Mucosa of descending colon (tissue), 3 donors: ENCODE measurements at places on chromosomes 4 and X. TPM values are rescaled to one million over a fixed set of nuclear protein-coding genes. Genes with fewer than 3 reads are reported as not detected.
A peak's percentile ranks its signal among the peaks of the same experiment; 100 is the strongest.

DNA sequence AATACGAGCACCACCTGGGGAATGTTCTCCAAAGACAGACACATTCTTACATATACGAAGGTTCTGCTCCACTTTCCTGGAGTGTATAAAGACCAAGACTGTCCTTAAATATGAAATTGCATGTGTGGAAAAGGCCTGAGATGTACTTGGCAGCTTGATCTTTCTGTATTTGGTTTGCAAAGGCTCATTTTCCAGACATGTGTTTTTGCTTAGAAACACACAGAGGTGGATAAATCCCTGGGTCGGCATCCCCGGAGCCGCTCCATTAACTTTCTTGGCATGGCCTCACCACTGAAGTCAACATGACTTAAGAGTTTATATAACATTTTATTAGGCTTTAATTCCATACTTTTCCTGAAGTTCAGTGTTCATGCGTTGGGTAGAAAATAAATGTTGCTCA, 239.4 kb downstream of the LDB2 start:
- no peak for DNase-seq

DNA sequence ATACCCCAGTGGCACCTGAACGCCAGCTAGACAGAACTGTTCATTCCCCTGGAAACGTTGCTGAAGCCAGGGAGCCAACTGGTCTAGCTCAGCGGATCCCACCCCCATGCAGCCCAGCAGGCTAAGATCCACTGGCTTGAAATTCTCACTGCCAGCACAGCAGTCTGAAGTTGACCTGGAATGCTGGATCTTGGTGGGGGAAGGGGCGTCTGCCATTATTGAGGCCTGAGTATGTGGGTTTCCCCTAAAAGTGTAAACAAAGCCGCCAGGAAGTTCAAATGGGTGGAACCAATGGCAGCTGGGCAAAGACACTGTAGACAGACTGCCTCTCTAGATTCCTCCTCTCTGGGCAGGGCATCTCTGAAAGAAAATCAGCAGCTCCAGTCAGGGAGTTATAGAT, 213.0 kb downstream of the NKX6-1 start:
- no peak for DNase-seq

DNA sequence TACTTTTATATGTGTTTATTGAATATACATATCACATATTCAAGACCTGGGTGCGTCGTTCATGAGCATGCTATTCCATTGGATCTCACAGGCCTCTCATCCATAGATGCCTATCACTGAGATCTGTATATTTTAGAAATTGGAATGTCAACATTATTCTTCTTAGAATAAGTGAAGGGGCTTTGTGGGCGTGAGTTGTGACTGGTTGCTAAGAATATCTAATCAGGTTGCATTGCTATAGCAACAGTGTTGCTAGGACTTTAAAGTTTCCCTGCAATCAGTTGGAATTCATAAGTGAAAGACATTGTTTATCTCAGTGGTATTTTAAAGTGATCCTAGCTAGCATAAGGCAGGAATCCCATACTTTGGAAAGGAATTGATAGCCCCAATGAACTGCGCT, 36.7 kb upstream of the ANK2 start:
- no peak for DNase-seq

DNA sequence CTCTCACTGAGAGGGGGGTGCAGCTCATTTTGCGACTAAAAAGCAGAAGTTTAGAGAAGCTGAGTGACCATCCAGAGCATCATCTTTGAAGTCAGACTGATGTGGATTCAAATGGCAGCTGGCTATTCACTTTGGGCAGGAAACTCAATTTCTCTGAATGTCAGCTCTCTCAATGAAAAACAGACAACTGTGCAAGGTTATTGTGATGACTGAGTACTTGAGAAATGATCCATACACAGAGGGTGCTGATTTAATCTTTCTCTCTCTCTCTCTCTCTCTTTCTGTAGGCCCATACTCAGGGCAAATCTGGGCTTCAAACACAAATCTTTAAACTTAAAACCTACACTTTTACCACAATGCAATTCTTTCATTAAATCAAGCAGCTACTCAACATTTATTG, 185.8 kb upstream of the SLIT2 start:
- DNase-seq = no peak

The PROM1 gene
- total RNA-seq = 69.6 TPM

DNA sequence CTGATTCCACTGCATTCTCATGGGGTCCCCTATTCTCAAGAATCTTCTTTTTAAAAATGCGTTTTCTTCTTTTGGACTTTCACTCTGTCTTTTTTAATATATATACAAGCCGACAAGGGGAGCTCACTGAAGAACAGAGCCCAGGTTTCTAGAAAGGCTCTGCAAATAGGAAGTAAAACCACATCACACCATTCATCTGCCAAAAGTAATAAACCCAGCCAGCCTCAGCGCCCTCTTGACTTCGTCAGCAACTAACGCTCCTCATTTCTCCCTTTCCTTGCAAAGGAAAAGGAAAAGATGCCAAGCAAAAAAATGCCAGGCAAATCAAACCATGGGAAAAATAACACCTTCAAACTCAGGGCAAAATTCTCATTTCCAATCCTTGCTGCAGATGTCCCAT, 136.4 kb downstream of the HHIP start:
- DNase-seq = no peak

The GLUD2 gene
- total RNA-seq = 0.24 TPM

The GAGE2A gene
- total RNA-seq = not detected

DNA sequence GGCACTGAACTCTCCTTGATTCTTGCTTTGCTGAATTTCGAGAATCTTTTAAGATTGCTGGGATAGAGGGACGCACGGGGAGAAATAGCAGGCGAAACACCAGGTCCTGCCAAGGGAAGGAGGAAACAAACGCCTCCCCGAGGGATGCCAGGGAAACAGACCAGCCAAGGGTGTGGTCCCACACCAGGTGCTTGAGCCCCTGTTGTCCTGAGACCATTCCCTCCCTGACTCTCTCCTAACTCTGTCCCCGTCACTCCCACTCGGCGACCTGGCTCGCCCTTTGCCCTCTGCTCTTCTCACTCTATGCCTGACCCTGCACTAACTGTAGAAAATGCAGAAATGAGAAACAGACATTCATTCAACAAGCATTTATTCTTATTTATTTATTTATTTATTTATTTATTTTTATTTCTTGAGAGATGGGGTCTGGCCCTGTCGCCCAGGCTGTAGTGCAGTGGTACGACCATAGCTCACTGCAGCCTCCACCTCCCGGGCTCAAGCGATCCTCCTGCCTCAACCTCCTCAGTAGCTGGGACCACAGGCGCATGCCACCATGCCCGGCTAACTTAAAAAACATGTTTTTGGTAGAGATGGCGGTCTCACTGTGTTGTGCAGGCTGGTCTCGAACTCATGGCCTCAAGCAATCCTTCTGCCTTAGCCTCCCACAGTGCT, 16.2 kb downstream of the CTAG1B start:
- DNase-seq = no peak

- DNase-seq = no peak
Measured at GRCh38 chrX:1558761-1559468, 21.9 kb upstream of the P2RY8 start.

- DNase-seq = no peak
Measured at GRCh38 chrX:39969099-39969818, 128.5 kb downstream of the BCOR start.

DNA sequence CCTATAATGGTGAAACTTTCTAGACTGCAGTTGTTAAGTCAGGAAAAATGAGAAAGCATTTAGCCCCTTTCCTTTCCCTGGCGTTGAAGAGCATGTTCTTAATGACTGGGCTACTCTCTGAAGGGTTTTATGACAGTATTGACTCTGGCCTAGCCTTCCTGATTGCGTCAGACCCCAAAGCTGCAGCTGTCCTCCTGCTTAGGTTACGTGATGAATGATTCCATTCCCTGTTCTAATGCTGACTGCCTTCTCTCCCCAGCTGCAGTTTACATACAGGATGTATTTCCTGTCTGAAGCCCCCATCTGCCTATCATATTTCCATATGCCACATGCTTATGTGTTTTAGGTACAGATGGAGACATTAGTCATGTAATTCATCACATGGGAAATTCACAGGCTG, 105.8 kb upstream of the EGFL6 start:
- peak; percentile 46 for DNase-seq

GRCh38 chrX:925652-926061, 286.8 kb downstream of the CRLF2 start:
- no peak for DNase-seq

The PNMA3 gene
- total RNA-seq = 0.17 TPM

DNA sequence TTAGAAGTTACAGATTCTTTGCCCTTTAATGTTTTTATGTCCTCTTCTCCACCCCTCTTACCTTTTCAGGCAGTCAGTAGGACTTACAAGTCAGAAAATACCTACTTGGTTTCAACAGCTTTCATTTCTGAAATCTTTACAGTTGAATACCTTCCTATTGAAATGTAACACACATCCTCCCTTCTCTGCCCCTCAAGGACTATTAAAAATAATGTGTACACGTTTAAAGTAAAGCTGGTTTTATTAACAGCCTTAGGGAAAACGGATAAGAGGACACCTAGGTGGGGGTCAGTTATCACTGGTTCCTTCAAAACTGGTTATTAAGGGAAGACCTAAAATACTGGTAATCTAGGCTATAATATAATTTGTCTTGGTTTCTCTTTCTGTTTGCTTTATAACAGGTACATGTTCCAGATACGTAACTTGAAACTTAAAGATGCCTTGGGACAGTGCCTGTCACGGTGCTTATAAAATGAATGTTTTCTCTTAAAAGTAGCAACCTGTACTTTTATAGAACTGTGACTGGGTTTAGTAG, 1.8 kb downstream of the CCSER1 start:
- no peak for DNase-seq

GRCh38 chrX:8126092-8126491, 45.0 kb downstream of the VCX2 start:
- DNase-seq = no peak

GRCh38 chr4:12211636-12212035, 782.9 kb upstream of the HS3ST1 start:
- DNase-seq = no peak

DNA sequence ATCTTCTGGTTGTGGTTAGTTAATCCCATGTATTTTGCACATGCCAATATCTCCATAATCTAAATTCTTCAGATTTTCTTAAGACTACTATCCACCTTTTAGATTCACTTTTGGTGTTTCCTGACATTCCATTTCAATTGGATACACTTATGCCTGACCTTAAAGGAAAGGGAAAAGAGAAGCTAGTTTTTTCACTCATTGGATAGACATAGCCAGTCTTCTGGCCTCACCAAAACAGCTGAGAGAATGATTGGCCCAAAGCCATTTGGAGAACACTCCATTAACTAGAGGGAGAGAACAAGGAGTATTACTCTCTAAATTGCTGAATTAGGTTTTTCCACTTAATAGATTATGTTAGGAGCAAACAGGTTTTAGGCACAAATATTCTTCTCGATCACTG, 4.0 kb downstream of the PRPS1 start:
- DNase-seq = no peak

DNA sequence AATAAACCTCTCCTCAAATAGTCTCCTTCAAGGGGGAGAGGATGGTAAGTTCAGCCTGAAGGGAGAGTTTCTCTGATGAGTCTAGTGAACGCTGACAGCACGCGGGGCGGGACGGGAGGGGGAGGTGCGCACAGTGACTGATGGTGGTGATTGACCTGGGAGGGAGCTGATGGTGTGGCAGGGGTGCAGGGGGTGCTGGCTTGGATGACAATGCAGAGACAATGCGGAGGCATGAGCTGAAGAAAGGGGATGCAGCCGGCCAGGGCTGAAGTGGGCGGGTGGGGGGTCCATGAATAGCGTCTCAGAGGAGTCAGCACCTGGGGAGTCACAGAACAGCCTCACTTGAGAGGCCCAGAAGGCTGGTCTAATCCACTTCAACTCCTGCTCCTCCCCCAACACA, 142.5 kb upstream of the PJA1 start:
- no peak for DNase-seq

DNA sequence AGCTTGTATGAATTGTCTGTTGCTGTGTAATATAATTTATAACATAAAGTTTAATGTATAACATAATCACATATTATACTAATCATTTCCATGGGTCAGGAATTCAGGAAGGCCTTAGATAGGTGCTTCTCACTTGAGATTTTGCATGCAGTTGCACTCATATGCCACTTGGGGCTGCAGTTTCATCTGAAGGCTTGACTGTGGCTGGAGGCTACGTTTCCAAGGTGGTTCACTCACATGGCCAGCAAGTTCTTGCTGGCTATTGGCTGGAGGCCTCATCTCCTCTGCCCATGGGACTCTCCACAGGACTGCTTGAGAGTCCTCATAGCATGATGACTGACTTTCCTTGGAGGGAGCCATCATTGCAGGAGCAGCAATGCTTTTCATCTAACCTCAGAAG, 53.4 kb upstream of the STX18 start:
- no peak for DNase-seq

DNA sequence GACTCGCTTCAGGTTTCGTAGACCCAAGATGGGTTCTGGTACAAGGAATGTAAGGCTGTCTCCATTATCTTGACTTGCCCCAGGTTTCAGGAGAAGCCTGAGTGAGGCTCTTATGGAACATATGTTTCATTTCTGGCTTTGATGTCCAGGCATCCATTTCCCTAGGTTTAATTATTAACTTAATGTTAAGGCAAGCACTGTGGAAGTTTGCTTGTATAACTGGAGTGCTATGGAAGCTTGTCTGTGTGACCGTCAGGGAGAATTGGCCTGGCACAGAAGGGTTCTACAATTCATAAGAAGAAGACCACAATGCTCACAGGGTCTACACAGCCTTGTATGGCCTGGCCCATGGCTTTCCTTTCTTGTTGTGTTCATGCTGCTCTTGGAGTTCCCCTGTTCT, 47.2 kb upstream of the PPP1R2C start:
- DNase-seq = no peak

DNA sequence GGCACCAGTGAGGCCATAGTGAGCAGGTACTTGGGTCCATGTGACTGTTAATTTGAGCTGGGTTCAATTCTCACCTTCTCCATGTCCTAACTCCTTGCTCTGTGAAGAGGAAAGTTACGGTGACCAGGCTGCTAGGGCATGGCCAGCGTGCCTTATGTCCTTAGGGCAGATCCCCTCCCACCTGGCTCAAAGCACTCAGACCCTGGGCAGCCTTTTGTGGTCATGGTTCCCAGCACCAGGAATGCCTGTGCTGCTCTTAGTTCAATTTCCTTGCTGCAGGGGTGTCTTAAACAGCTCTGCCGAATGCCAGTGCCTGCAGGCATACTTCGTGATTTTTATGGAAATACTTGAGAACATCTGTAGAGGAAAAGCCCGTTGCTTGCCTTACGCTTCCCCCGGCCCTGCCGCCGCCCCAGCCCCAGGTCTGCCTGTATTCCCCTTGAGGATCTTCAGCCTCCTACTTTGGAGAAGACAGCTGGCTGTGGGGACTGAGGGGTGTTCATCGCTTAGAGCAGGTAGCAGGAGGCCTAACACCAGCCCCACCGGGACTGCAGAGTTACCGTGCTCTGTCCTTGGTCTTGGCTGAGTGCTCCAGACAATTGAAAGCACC, 3.1 kb upstream of the CDK16 start:
- no peak for DNase-seq

GRCh38 chrX:112440277-112440676, 239.5 kb downstream of the LHFPL1 start:
- no peak for DNase-seq

The FDCSP gene
- total RNA-seq = not detected

DNA sequence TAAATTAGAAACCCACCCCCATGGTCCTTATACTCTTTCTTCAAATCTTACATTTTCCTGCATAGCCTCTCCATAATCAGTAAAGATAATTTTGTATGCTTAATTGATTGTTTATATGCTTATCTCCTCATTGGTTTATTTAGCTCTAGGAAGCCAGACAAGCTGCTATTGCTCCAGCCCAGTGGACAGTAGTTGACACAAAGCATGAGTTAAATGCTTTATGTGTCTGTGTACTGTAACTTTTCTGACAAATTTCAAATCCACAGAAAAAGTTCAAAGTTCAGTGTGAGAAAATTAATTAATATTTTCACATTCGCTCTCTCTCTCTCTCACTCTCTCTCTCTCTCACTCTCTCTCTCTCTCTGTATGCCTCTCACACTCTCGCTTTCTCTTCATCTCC, 181.7 kb downstream of the GABRB1 start:
- no peak for DNase-seq
